ENCODE measurements at places on chromosomes 16 and 17.

DNA sequence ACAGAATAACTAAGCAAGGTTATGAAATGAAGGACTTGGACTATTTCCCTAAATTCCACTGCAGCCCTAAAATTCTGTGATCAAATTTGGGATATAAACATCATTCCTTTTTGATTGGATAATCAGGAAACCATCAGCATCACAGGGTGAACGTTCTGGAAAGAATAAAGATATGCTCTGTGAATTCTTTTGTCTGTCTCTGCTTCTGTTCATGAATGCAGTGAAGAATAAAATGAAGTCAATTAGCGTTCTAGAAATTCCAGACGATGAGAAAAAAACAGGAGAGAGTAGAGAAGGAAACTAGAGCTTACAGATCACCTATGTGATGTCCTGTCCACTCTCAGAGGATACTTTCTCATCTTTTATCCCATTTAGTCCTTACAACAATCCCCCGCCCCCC is 295.1 kb upstream of the SOX9 start:
- DNase-seq = no peak

DNA sequence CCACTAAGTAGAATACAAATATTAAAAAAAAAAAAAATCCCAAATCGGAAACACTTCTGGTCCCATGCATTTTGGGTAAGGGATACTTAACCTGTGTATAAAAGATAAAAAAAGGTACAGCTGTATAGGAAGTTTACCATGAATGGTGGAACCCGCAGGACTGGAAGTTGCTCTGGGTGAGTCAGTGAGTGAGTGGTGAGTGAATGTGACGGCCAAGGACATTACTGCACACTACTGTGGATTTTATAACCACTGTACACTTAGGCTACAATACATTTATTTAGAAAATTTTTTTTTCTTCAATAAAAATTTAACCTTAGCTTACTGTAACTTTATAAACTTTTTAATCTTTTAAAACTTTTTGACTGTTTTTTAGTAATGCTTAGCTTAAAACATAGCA is 71.3 kb upstream of the BCAR1 start:
- no peak for DNase-seq

DNA sequence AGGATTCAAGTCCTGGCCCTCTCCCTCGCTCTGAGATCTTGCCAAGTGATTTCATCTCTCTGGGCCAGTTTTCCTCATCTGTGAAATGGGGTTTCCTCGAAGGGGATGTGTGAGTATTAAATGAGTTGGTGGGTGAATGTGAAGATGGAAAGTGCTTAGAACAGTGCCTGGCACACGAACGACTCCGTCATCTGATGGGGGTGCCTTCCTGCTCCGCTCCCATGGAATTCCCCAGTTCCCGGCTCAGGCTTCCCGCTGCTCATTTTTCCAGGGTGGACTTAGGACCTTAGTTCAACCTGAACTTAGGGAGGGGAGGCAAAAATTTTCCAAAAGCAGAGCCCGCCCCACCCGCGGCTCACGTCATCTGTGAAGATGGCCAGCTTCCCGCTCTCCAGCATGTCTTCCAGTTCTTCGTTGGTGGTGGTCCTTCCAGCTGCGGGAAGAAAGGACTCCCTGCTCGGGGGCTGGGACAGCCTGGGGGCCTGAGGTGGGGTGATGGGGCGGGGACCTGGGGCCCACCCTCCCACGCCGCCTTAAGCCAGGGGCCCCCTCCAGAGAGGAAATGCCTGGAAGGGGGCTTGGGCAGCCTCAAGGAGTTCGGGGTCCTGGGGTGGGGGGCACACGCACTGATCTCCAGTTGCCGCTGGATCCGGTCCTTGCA is 11.4 kb downstream of the HSD3B7 start:
- DNase-seq = no peak

- DNase-seq = no peak
These were observed 221.7 kb downstream of the NTN1 start for GRCh38 chr17:9242983-9243382.

- DNase-seq = no peak
These were observed 1.1 kb downstream of the CHTF8 start for GRCh38 chr16:69131167-69131838.

DNA sequence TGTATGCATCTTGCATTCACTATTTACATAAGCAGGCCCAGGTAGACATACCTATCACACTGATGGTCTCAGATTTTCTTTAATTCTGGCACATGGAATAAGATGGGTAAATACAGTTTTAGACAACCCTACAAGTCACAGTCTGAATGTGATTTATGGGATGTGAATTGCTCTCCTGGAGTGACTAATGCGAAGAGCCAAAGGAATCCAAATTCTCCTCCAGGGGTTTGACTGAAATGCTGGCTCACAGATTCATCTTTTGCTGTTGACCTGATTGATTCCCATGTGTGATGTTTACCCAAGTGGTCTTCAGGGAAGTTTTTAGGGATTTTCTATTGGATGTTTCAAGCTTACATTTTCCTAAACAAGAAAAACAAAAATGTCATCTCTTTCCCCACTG is 277.9 kb upstream of the MON1B start:
- DNase-seq = no peak

- DNase-seq = no peak
These were observed 28.3 kb downstream of the ARSG start for GRCh38 chr17:68319410-68320162.

GRCh38 chr17:51572115-51572514 is 311.8 kb downstream of the UTP18 start:
- DNase-seq = no peak

- no peak for DNase-seq
These were observed 39.9 kb downstream of the PSMD12 start for GRCh38 chr17:67326440-67326839.

- no peak for DNase-seq
These were observed 4.8 kb downstream of the GNG13 start for GRCh38 chr16:795580-796229.

DNA sequence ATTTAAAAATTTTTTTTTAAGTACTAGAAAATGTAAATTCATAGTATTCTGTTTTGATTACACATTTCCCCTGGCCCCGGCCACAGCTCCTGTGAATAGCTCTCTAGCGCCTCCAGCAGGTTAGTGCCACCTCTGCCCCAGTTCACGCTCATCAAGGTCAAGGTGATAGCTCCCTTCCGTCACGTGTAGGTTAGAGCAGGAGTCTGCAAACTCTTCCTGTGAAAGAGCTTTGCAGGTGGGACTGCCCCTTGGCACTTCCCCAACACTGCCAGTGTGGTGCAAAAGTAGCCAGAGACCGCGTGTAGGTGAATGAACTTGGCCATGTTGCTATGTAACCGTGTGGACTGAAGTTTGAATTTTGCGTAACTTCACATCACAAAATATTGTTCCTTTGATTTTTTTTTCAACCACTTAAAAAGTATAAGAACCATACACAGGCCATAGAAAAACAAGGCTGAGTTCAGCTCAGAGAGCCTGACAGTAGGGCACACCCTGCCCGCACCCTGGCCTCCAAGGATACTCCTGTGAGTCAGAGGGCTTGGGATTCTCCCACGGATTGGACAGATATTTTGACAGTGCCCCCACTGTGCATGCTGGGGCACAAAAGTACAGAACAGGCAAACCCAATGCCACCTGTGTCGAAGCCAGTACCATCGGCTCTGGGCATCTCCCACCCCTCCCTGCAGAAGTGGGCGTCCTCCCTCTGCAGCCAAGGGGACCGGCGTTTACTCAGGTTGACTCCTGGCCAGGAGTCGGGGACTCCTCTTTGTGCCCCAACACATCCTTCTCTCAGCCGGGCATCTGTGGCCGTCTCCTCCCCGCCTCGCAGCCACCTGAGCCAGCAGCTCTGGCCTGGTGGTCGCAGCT is 92.0 kb upstream of the CHMP6 start:
- DNase-seq = peak; percentile 87

DNA sequence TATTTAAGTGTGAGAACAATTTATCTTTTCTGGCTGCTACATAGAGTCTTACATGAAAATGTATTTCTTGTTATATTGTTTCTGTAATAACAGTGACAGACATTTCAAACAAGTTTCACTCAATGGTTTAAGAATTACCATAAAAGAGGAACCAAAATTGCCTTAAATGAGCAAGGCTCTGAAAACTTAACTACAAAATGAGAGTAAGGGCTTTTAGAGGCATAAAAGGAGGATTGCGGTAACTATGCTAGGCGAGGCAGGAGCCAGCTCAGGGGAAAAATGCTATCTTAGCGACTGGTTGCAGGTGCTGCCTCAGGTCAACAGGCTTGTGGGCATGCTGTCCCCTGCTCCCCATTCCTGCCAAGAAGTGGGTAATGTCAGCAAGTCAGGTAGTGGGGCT is 81.7 kb upstream of the MSI2 start:
- DNase-seq = no peak

DNA sequence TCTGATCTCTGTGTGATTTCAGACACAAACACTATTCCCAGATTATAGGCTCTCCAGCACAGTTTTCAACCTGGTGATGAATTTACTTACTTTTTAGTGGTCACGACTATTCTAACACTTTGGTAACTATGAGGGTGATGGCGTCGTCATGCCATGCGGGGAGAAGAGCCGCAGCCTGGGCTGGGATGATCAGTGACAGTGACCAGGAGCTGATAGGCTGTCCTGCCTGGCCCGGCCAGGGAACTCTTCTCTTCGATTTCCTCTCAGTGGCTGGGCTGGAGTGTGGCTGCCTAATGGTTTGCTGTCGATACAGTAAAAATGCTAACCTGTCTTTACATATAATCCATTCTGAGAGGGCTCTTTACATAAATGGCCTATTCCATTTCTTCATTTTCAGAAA is 113.1 kb downstream of the IRX3 start:
- no peak for DNase-seq

DNA sequence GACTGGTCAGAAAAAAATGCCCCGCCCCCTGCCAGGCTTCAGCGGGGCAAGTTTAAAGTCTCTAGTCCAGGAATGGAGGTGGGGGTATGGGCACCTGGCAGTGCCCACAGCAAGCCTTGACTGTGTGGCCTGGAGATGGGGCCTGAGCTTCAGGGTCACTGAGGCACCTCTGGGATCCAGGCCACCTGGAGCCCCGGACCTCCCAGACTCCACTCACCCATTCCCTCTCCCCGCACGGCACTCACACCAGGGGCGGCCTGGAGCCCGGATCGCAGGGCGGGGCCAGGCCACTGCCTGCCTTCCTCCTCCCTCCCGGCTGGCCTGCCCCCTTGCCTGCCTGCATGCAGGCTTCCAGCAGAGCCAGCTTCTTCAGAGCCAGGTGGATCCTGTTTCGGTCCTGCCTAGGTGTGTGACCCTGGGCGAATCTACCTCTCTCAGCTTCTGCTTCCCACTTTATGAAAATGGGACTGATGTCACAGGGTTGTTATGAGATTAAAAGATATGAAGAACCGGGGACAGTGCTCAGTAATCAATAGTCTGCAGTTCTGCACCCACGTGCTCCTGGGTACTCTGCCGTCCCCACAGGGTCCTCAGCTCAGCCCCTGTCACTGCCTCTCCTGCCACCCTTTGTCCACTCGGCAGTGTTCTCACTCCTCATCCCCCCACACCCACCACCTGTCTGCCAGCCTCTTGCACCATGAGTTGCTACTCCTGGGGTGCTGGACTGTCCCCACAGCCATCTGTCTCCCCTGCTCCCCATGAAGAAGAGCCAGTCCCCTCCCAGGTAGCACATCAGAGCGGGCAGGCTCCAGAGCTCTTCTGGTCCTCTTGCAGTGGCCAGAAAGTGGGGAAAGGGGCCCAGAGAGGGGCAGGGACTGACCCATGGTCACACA is 1.2 kb upstream of the TCAP start:
- no peak for DNase-seq

DNA sequence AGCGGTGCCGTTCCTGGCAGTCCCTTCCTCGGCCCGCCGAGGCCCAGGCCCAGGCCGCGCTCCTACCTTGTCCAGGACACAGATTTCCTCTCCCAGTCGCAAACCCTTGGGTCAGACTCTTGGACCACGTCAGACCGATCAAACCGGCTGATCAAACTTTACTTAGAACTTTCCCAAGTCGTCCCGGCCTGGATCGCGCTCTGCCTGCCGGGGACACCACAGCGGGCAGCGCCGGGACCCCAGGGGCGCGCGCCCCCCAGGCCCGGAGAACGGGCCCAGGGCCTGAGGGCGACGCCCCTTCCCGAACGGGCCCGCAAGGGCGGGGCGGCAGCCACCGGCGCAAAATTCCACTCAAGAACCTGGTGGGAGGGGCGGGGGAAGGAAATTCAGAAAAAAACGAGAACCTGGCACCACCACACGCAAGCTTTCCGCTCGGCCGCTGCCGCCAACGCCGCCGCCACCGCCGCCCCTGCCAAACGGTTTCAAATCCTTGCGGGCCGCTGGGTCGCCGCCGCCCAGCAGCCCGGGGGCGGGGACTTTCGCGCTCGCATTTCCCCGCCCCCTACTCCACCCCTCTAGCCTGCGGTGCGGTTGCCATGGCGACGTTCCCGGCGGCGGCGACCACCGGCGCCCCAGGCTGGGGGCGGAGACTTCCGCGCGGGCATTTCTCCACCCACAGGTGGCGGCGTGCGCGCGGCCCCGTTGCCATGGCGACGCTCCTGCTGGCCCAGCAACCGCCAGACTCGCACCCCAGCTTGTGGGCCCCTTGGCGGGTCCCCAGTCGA is at the start of gene CEP112:
Gene CEP112, minus strand, starts transcription at position 541 of the 785 bp plus-strand sequence.
- DNase-seq = peak; percentile 90

GRCh38 chr17:29968271-29968670 is 26.8 kb downstream of the EFCAB5 start:
- DNase-seq = no peak

DNA sequence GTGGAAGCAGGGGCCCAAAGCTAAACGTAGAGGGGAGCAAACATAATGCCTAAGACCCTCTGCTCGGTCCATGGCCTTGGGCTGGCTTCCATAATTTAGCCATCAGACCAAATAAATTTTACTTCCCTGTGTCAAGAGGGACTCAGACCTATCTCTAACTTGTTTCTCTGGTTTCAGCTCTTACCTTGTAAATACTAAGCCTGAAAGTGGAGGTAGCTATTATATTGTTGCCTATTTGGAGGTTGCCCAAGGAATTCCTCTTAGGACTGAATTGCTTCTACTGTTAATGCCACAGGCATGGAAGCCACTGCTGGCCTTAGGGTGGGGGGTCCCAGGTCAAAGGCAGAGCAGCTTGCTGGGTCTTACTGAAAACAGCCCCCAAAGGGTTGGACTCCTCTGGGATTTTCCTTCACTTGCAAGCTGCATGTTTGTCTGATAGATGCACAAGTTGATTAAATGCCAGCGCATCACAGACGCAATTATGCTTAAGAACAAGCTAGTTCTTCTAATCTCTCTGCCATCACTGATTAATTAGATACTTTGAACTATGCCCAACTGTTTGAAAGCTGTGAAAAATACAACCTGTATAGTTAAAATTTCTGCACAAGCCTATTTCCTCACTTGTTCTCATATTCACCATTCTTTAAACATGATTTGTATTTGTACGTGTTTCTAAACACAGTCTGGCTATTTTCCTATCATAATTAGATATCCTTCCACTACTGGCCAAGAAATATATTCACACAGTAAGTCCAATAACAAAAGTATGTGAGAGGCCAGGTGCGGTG is 67.9 kb upstream of the HAS3 start:
- DNase-seq = no peak
